Esophagus squamous epithelium (tissue), 5 donors: ENCODE measurements at places on chromosomes 1 and 21. TPM values are rescaled to one million over a fixed set of nuclear protein-coding genes. Genes with fewer than 3 reads are reported as not detected.

GRCh38 chr21:32735524-32735923, 7.7 kb upstream of the SYNJ1 start:
- DNase-seq, result no peak

DNA sequence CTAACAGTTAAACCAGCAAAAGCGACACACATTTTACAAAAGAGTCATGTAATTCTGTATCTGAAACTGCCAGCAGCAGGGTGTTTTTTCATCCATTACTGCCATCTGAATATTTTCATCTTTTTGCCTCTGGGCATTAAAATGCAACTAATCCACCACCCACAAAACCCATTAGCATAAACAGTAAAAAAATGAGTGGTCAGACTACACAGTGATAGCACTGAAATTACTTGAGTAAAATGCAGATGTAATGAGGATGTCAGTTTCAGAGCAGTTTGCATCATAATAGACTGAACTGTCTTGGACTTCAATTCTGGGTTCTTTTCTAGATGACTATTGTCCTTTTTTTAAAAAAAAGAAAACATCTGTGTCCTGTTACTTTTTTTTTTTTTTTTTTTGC, 132.3 kb downstream of the GABPA start:
- DNase-seq, result no peak

The PDPN gene
- 18.3 TPM for total RNA-seq

GRCh38 chr1:86084998-86085397, 71.6 kb downstream of the COL24A1 start:
- DNase-seq, result no peak

GRCh38 chr1:14064649-14065442, 364.9 kb downstream of the PRDM2 start:
- no peak for DNase-seq

The NTRK1 gene
- 0.09 TPM for total RNA-seq

- DNase-seq, result no peak
Observed at GRCh38 chr1:100706856-100707255, 12.7 kb upstream of the VCAM1 start.

DNA sequence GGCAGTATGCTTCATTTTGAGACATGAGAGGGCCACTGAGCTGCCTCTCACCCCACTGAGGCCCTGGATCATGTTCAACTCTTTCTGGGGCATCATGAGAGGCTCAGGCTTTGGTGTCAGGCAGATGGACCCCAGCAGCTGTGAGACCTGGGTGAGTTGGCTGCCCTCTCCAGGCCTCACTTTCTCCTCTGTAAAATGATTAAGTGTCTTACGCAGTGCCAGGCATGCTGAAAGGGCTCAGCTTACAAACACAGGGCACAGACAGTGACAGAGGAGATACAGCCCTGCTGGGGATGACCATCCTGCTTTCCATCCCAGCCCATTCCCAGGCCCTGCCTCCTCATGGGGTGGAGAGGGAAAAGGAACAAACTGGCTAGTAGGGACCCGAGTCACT, 387.4 kb downstream of the MATN1 start:
- DNase-seq, result no peak

The FCGR3A gene
- 15.5 TPM for total RNA-seq

DNA sequence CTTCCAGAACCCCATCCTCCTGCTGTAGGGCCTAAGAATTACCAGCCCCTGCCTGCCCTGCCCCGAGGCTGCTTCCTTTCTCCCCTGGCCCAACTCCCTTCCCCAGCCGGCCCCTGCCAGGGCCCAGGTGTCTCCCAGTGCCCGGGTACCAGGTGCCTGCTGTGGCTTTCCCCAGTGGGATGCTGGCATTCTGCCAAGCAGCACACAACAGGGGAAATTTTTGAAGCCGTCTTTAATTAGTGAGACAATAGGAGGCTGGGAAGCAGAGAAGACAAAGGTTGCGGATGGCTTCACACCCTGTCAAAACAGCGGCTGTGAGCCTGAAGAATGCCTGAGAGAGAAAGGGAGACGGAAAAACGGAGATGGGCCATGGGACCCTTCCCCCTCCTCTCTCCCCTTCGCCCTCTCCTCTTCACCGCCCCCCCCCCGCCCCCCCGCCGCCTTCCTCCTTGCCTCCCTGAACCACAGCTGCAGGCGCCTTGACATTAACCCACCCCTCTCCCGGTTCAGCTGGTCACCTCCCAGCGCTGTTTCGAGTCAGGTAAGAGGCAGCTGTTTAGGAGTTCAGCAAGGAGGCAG, 33.6 kb downstream of the LRRN2 start:
- DNase-seq, result no peak

DNA sequence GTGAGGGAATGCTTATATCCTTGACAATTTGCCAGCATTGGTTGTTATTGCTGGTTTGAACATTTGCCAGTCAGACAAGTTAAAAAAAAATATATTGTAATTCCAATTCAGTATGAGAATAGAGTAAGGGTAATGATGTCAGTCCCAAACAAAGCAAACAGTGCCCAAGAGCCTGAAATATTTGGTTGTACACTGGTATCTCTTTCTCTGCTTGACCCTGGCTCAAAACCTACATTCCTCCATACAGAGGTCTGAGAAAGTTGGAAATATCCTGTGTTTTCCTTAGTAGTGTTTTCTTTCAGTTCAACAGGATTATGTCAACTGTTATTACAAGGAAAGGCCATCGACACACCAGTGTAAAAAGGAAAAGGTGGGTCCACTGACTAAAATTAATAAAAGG, 145.6 kb downstream of the MRPL39 start:
- no peak for DNase-seq

The DNAJB4 gene
- 27.3 TPM for total RNA-seq

The CD2 gene
- total RNA-seq, result 2.1 TPM

GRCh38 chr1:172398970-172399755, 21.3 kb upstream of the C1orf105 start:
- DNase-seq, result no peak

- DNase-seq, result no peak
Observed at GRCh38 chr1:91564888-91565701, 64.4 kb downstream of the CDC7 start.

- DNase-seq, result no peak
Observed at GRCh38 chr1:64421377-64421776, 48.6 kb upstream of the CACHD1 start.

DNA sequence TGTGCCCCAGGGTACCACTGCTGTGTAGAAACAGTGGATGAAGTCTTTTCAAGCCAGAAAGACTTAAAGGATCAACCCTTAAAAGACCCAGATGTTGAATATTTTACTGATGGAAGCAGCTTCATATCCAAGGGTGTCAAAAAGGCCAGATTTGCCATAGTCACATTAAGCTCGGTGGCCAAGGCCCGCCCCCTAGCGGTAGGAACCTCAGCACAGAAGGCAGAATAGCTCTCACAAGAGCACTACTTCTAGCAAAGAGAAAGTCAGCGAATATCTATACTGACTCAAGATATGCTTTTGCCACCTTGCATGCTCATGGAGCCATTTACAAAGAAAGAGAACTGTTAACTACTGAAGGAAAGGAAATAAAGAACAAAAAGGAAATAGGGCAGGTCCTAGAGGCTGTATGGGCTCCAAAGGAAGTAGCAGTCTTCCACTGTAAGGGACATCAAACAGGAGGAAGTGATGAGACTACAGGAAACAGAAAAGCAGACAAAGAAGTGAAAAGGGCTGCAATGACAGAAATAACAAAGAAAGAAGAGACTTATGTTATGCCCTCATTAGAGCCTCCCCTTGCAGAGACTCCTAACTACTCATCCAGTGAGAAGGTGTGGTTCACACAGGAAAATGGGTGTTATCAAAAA, 90.5 kb downstream of the LIPI start:
- no peak for DNase-seq

GRCh38 chr1:90336552-90337324, 341.8 kb downstream of the ZNF326 start:
- DNase-seq, result no peak

The GPR52 gene
- total RNA-seq, result 3.1 TPM

DNA sequence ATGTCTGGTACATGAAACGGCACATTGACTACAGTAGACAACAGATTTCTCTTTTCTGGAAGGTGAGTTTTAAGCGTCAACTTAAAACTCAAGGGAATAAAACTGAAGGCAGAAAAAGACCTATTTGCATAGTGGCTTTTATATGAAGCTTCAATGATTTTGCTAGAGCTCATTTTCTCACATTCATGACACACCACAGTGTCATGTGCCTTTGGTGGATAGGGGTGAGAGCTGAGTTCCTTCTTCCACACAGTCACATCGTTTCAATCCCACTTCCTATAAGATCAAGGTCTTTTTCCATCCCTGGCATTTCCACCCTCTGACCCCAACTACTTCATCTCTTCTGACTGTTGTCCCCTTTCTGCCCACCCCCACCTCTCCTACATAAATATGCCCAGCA, 31.0 kb downstream of the IL12RB2 start:
- no peak for DNase-seq

GRCh38 chr1:50129201-50129600, 20.5 kb downstream of the ELAVL4 start:
- DNase-seq, result no peak

The MAB21L3 gene
- 22.7 TPM for total RNA-seq

The CCDC181 gene
- total RNA-seq, result 0.38 TPM

DNA sequence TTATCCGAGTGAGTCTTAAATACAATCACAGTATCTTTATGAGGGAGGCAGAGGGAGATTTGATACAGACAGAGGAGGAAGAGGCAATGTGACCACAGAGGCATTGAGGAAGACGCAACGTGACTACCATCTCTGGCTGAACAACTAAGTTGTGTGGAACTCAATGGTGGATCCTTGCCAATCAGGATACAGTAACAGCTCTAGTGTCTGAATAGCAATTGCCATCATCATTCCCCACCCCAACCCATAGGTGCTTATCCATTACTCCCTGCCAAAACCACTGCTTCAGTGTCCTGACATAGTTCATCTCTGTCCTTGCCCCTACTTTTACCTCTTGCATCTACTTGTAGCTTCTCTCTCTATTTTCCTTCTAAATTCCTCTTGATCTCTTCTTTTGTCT, 20.5 kb upstream of the RHBDL2 start:
- no peak for DNase-seq

GRCh38 chr1:201775380-201775779, 53.6 kb upstream of the IPO9 start:
- no peak for DNase-seq

GRCh38 chr1:209755926-209756614, at the start of gene TRAF3IP3:
TRAF3IP3 (plus strand) TSS chr1:209756053; CDS start chr1:209760040, 3,987 bp downstream.
- DNase-seq, result peak; percentile 26

The FNBP1L gene
- 7.5 TPM for total RNA-seq

The PSEN2 gene
- 8.3 TPM for total RNA-seq

GRCh38 chr1:246208105-246208504, 299.0 kb downstream of the SMYD3 start:
- no peak for DNase-seq

DNA sequence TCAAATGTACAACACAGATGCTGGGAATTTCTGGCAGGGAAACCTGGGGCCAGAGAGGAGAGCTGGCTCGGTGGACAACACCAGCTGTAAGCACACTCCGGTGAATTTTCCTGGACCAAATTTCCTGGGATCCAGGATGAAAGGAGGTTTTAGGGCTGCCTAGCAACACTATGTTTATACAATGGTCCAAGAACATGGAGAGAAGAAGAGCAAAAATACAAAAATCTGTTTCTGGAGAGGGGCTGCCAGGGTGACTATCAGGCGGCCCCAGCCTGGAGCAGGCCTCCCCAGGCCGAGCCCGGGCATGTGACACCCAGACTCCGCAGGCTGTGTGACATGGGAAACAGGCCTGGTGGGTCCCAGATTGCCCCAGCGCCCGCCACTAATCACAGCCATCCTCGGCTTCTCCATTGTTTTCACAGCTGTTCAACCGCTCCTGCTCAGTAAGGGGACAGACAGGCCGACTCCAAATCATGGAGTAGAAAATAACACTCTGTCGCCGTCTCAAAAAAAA, 336.0 kb upstream of the NFIA start:
- DNase-seq, result no peak

GRCh38 chr1:232951180-232951579, 769 bp downstream of the NTPCR start:
- no peak for DNase-seq

The KRTAP19-3 gene
- not detected for total RNA-seq

- no peak for DNase-seq
Observed at GRCh38 chr1:87899746-87900145, 571.1 kb downstream of the LMO4 start.

GRCh38 chr1:228081578-228082213, 812 bp upstream of the ARF1 start:
- DNase-seq, result no peak

GRCh38 chr1:228781161-228781808, 46.0 kb downstream of the RHOU start:
- no peak for DNase-seq

The ZNF648 gene
- total RNA-seq, result not detected

- DNase-seq, result no peak
Observed at GRCh38 chr1:95168761-95169351, 51.7 kb downstream of the TLCD4 start.

The CYP4Z1 gene
- 1.5 TPM for total RNA-seq

DNA sequence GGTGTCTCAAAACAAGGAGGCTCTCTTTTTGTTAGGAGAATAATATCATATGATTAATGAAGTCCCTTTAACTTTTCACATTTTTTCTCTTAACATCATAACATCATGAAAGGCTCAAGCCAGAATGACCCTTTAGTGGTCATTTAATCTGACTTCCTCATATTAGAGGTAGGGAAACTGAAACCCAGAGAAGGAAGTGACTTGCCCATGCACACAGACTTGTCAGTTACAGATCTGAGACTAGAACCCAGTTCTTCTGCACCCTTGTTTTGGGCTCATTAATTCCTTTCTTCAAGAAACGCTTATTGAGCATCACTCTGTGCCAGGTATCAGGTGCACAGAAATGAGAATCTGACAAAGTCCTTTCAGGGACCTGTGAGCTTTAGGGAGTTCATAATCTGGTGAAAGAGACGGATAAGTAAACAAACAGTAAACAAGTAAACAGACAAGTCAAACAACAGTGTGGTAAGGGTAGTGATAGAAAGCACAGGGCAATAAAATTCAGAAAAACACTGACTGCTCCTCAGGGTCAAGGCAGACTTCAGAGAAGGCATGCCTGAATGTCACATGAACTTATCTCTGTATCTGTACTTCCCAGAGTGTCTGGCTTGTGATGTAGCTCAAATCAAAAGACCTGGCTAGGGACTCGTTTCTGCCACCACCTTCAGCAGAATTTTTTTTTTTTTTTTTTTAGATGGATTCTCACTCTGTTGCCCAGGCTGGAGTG, 38.3 kb upstream of the OSBPL9 start:
- no peak for DNase-seq

- no peak for DNase-seq
Observed at GRCh38 chr1:156642265-156643048, 540 bp downstream of the BCAN start.

DNA sequence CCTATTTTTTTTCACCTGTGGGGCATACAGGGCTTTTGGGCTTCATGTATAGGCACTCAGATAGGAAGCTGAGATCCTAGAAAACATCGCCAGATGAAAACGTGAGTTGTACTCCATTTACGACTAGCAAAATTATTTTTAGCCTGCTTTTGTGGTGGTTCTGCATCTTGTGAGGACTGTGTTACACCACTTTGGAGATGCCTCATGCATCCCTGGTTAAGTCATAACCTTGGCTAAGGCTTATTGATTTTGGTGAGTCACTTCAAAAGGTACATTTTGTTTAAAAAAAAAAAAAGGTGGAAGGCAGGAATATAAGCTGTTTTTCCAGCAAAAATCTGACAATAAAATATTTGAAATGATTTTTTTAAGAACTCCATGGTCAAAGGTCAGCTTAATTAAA, 101.8 kb upstream of the OLFM3 start:
- no peak for DNase-seq

- DNase-seq, result no peak
Observed at GRCh38 chr1:243974451-243975292, 76.4 kb upstream of the ZBTB18 start.
